ENCODE measurements at places on chromosomes 6 and 20.
A peak's percentile ranks its signal among the peaks of the same experiment; 100 is the strongest.

DNA sequence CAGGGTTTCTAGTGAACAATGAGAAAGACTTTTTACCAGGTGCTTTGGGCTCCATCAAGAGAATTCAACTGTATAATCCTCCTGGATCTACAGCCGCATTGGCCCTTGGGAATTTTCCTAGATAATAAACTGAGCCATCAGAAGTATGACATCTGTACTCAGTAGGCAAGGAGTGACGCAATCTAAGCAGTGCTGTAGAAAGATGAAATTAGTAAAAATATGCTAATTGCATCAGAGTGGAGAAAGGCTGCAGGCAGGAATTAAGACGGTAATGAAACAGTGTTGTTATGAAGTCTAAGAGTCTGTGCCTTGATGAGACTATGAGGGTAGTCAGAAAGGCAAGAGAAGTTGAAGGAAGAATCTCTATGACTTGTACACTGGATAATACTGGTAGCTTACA lies 507.9 kb upstream of the SOX4 start:
- DNase-seq = no peak

- DNase-seq = no peak
These were observed 85.7 kb downstream of the DST start for GRCh38 chr6:56556751-56557540.

- DNase-seq = no peak
These were observed 70.1 kb upstream of the CNKSR3 start for GRCh38 chr6:154580397-154581135.

- DNase-seq = no peak
These were observed 83.7 kb downstream of the BMP2 start for GRCh38 chr20:6851136-6851535.

DNA sequence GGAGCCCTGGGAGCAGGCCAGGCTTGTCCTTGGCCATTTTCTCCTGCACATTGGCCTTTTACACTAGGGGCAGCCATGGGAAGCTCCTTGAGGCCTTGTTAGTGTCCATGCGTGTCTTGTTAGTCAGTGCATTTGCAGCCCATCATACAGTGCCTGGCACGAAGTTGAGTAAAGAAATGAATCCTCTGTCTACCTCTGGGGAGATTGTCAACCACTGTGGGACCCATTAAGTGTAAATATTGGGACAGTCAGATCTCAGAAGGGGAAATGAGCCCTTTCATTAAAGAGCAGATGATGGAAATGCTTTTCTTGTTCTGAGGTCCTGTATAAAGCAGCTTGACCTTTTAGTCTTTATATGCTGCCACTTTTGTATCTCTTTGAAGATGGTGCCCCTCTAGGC lies 33.9 kb downstream of the SOBP start:
- DNase-seq = no peak

DNA sequence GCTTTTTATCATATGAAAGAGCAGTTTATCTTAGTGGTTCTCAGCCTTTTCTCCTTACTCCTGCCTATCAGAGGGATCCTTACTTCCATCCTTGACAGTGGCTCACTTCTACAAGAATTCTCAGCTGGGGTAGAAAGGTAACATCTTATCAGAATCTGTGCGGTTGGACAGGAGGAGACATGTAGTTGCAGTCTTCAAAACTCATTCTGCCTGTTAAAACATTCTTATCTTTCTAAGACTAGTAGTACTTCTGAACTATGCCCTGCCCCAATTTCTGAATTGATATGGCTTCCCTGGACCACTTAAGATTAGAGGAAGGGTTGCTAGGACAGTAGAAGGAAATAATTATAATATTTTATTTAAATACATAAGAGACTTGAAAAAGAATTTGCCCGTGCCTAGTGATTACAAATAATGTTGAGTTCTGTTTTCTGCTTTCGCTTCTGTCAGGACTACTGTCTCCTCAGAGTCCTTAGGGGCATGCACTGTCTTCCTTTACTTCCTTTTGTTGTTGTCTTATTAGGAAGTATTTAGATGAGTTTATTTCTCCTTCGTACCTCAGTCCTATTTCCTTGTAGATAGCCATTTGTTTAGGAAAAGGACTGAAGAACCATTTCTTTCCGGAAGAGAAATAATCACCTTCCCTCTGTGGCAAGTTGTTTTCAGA lies 24.9 kb downstream of the BLTP3A start:
- DNase-seq = no peak

DNA sequence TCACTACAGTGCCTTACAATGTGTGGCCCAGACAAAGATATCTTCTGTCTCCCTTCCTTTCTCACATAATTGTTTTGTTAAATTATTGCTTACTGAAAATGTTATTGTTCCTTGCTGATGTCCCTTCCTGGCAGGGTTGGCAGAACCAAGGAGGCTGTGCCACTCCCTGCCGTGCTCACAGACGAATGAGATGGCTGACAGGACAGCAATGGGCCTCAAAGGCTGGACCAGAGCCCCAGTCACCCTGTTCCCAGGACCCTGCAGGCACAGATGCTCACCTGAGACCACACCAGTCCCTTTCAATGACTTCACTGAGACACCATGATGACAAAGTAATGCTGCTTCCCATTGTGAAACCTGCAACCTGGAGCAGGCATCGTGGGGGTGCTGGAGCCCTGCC lies 375.1 kb downstream of the HACE1 start:
- no peak for DNase-seq

DNA sequence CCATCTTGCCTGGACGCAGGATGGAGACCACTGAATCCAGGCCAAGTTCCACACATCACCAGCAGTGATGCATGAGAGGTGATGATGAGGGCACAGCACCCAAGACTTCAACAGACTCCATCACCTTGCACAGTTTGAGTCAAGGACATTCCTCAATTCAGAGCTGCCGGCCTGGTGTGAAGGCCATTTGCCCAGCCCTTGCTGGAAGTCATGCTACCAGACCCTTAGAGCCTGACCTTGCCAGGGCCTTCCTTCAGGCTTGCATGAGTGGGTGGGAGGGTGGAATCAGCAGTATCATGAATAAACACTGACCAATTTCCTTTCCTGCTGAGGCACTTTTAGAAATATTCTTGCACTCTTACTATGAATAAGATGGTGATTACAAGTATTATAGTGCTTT lies 130.2 kb upstream of the SSTR4 start:
- DNase-seq = no peak

DNA sequence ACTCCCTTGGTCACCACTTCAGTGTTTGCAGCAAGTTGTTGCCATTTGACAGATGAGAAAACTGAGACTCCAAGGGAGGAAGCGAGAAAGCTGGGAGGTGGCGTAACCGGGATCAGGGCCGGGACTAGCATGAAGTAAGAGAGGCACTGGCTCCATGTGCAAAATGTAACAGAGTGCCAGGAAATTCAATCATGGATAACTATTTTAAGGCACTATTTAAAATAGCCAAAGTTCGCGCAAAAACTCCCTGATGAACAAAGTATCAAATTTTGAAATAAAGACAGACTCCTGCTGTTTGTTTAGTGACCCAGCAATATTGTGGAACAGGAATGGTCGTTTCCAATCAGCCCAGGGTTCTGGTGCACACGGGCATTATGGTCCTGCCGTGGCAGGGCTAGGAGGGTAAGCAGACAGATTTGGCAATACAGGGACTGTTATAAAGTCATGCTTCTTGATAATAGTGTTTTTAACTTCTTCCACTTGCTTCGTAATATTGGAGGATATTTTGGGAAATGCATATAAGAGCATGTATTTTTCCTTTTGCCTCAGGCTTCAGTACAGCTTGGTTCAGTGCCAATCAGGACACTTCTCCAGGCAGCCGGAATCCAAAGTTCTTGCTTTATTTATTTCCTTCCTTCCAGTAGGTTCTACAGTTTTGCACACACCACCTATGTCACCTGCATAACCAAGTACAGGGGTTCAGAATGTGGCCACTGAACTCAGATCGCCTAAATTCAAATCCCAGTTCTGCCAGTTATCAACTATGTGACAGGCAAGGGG lies 141.6 kb downstream of the EYA2 start:
- no peak for DNase-seq

DNA sequence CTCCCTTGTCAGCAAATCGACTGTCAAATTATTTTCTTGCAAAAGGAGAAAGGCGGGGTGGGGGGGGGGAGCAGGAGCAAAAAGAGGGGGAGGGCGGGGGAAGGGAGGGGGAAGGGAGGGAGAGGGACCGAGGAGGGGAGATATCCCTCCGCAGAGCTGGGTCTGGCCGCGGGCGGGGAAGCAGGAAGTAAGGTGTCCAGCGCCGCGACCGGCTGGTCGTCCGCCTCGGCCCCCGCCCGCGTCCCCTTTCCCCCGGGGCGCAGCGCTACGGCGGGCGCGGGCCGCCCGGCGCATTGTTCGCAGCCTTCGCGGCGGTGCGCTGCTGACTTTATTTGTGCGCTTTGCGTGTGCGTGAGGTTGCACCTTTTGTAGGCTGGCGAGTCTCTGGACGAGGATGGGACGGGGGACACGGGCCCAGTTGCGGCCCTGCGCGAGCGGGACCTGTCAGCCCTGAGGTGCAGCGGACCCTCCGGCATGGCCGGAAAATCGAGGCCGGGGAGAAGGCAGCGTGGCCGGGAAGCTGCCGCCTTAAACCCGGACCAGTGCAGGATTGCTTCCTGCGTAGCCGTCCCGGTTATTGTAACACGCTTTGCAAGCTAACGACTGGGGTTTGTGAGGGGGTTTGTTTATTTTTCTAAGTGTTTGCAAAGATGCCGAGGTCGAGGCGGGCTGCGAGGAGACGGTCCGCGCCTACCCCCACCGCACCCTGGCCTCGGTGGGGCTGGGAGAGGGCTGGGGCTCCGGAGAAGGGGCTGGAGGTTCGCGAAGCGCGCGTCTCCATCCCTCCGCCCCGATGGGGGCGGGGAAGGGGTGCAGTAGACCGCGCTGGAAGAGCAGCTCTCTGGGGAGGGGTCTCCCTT lies 675 bp upstream of the TRERF1 start:
- no peak for DNase-seq

DNA sequence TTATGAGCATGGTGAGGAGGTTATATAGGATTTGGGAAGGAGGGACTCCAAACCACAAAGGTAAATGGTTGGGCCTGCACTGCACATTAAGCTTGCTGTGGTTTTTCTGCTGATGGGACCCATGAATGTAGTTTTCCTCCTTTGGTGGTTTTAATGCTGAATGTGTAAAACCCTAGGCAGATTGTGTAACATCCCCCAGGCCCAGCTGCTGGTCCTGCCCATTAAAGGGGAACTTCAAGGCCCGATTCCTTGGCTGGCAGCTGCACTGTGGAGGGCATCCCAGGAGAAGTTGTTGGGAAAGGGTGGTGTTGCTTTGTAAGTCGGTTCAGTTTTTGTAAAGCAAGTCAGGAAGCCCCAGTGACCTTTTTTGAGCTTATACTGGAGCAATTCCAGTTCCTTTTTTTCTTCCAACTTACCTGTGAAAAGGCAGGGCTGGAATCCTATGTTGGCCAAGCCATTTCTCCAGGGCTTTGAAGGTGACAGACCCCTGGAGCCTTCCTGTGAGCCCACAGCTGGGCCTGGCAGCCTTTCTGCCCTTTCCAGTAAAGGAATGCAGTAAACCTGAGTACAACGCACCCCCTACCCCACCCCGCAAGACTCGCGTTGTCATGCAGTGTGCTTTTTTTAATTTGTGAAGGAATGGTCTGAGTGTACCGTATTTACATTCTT lies 43.1 kb upstream of the NAA20 start:
- no peak for DNase-seq

- DNase-seq = no peak
These were observed 52.3 kb upstream of the ADGRF1 start for GRCh38 chr6:47094241-47094925.

DNA sequence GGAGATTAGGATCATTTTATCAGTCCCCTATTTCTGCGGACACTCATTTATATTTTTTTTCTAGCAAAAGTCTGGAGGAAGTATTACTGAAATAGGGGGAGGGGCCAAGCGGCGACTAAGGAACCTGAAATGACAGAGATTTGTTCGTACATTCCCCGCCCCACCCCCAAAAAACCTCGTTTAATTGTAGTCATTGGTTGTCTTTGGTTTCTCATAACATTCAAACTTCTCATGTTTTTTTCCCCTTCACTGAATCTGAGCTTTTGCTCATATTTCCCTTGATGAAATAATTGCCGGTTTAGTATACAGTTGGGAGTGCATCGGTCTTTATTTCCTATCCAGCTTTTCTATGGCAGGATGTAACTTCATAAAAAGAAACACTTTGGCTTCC lies 768 bp upstream of the FYN start:
- peak; percentile 46 for DNase-seq

GRCh38 chr20:35506872-35507638 lies 22.4 kb downstream of the C20orf173 start:
- no peak for DNase-seq

- DNase-seq = no peak
These were observed 40.4 kb downstream of the SYNE1 start for GRCh38 chr6:152596726-152597125.

DNA sequence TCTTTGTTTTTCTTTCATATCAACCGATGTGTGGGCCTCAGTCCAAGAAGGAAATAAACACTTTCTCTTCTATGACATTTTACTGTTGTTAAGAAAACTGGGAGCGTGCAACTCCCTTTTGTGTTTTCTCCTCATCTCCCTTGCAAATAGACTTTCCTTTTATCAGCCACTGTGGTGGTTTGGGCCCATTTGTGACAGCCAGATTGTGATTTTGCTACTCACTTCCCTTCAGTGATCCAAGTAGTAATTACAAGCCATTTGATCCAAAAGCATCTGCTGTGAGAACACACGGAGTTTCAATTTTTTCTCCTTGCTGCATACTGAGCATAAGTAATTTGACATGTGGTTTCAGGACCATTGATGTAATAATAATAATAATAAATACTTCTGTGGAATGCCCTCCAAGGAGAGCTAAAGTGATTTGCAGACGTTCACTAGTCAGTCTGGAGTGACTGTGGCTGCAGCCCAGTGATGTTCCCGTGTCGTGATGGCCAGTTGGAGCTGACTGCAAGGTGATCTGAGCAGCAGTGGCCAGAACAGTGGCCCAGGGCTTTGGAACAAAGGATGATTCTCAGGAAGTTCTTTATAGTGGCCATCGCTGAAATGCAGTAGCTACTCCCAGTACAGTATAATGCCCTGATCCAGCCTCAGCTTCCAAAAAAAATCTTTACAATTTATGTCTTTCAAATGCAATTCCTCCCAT lies 91.9 kb upstream of the CLDN20 start:
- DNase-seq = no peak

- no peak for DNase-seq
These were observed 152.3 kb downstream of the ZDHHC14 start for GRCh38 chr6:157533048-157533871.

GRCh38 chr20:57957411-57958049 lies 247.7 kb upstream of the PMEPA1 start:
- DNase-seq = no peak

- no peak for DNase-seq
These were observed 560.5 kb upstream of the PTCHD4 start for GRCh38 chr6:48671505-48671904.

DNA sequence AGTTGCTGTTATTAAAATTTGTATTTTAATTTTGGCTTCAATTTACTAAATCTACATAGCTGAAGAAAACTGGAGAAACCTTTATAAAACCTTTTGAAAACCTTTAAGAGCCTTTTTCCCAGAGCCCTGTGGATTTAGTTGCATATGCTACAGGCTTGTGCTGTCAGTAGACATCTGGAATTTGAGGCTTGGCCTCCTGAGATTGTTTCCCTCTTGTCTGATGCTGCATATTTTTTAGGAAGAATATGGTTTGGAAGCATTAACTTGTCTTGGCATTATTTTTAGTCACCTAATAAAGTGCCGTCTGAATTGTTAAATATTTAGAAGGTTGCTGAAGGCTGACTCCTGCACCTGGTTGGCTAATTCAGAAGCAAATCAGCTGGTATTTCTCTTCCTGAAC lies 369.4 kb downstream of the UTRN start:
- no peak for DNase-seq

- DNase-seq = no peak
These were observed 126.3 kb upstream of the HEY2 start for GRCh38 chr6:125623085-125623484.

All from activated CD4-positive, CD25-positive, alpha-beta regulatory T cell treated with anti-CD3 and anti-CD28 coated beads, Interleukin-2, amount 50 U/mL, for 16 hours (primary cell).